Cortex of kidney (tissue), 1 donor: ENCODE measurements at places on chromosomes 12 and 14.

- no peak for DNase-seq
These were observed 26.9 kb downstream of the BCL11B start for GRCh38 chr14:99244941-99245563.

DNA sequence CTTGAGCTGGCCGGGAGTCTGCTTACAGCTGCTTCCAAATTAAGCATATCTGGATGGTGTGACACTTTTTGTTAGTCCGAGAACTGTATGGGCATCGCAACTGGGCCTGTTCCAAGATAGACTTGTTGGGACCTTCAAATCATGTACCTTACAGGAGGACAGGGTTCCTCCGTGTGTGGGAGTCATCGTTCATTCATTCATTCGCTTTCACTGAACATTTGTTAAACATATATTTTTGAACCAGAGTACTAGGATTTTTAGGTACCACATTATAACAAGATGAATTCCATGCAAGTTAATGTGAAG, 387 bp upstream of the IPO8 start:
- no peak for DNase-seq

GRCh38 chr14:58639842-58640484, 2.2 kb downstream of the DACT1 start:
- DNase-seq: no peak

- DNase-seq: no peak
These were observed 17.1 kb upstream of the EMP1 start for GRCh38 chr12:13179211-13180074.

DNA sequence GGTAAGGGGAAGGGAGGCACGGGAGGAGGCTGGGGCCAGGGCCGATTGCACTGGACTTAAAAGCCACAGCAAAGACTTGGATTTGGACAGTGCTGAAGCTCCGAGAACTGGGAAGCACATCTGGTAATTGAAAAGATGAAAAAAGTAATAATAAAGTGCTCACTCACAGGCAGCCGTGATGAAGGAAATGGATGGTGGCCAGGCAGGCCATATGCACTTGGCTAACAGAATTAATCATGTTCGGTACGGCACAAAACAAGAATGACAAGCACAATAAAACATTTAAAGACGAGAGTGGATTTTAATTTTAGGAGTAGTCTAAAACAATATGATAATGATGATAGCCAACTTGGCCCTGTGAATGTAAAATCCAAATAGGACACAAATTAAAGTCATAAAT, 154.3 kb downstream of the VRK1 start:
- no peak for DNase-seq

GRCh38 chr14:52356025-52356424, 41.9 kb downstream of the PTGER2 start:
- no peak for DNase-seq

DNA sequence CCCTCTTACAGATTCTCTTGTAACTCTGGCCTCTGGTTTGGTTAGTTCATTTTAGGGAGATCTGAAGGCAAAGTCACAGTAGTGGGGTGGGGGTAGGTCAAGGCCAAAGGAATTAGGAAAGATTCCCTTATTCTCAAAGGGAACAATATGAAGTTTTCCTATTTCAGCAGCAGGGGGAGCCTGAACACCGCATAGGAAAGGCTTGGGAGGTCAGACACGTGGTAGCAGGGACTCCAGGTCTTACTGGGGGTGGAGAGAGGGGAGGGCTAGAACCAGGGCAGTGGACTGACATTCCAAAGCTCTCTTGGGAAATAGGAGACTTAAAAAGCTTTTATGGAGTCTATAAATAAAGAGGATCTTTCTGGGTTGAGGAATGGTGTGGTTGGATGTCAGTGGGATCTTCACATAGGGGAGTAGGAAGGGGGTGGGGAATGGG, 1.3 kb downstream of the ZC3H10 start:
- no peak for DNase-seq

DNA sequence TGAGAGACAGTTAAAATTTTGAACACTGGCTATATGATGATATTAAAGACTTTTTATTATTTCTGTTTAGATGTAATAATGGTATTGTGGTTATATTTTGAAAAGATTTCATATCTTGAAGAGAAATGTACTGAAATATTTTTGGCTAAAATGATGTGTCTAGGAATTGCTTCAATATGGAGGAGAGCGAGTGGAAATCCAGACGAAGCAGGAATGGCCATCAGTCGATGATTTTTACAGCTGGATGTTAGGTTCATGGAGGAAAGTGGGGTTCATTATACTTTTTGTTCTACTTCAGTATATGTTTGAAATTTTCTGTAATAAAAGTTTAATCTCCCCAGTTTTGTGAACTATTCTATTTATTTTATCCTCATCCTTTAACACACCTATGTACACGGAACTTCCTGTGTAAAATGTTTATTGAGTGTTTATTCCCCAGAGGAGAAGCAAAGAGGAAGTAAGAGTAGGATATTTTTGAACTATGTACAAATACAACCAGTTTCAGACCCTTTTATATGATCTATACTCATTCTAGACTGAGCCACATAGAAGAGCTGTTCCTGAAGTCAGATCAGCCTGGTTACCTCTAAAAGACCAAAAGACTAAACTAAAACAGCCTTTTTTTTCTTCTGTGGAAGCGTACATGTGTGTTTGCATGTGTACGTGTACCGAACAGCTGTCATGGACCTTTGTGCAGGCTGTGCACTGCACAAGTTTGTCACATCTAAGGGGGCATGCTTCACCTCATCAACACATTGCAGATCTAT, 211.0 kb upstream of the NUDT4 start:
- DNase-seq: no peak

GRCh38 chr12:91094032-91094662, 17.1 kb downstream of the LUM start:
- no peak for DNase-seq

DNA sequence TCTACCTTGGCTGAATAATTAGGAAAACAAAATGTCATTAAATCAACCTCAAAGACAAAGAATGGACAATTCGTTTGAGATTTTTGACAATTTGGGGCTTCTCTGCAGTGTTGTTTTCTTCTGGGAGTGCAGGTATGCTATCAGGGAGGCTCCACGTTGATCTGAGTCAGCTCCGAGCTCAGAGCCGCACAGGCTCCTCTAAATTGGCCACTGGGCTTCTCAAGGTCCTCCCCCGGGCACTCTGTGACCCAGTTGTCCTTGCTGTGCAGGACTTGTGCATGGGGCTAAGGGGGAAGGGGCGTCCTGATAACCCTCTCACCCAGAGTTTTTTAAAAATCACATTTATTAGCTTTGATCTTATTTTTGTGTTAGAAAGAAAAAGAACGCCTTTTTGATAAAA, 52.7 kb downstream of the TBX3 start:
- no peak for DNase-seq

DNA sequence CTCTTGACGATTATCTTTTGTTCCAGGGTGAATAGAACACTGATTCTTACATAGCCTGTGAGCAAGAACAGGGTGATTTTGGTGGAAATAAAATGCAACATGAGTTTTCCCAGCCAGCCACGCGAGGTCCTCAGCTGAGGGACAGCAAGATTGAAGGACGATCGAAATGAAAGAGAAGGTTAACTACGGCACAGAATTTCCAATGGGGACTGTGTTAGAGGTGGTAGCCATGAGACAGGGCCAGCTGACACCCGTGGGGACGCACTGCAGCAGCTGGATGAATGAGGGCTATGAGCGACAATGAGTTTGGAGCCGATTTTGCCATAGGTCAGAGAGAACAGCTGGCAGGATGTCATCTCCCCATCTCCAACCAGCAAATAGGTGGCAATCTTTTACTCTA, 243.4 kb upstream of the PELI2 start:
- DNase-seq: no peak

GRCh38 chr14:22333422-22334274, 255.4 kb downstream of the DAD1 start:
- no peak for DNase-seq

DNA sequence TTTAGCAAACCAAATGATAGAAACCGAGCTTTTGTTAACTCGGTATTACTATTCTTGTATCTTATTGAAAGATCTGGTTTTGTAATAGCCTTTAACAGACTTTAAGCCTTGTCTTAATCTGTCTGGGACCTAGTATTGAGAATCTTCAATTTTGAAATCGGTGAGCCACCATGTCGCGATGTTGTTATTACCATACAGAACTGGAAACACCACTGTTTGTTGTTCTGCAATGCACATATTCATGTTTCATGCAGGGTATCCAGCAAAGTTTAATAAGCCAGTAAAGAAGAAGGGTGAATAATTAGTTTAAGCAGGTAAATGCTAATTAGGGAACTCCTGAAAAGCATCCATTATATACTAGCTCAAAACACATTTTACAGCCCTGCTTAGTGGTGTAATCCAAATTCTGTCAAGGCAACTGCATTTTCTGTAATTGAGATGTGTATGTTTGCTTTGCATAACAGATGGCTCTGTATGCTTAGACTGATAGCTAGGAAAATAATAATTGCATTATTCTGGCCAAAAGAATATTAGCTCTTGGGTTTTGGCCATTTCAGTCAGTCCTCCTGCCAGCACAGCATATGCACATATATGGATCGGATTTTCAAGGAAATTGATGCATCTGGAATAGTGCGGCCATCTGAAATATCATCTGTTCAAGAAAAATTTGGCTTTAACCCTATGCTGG, 389.2 kb downstream of the EGLN3 start:
- DNase-seq: no peak

DNA sequence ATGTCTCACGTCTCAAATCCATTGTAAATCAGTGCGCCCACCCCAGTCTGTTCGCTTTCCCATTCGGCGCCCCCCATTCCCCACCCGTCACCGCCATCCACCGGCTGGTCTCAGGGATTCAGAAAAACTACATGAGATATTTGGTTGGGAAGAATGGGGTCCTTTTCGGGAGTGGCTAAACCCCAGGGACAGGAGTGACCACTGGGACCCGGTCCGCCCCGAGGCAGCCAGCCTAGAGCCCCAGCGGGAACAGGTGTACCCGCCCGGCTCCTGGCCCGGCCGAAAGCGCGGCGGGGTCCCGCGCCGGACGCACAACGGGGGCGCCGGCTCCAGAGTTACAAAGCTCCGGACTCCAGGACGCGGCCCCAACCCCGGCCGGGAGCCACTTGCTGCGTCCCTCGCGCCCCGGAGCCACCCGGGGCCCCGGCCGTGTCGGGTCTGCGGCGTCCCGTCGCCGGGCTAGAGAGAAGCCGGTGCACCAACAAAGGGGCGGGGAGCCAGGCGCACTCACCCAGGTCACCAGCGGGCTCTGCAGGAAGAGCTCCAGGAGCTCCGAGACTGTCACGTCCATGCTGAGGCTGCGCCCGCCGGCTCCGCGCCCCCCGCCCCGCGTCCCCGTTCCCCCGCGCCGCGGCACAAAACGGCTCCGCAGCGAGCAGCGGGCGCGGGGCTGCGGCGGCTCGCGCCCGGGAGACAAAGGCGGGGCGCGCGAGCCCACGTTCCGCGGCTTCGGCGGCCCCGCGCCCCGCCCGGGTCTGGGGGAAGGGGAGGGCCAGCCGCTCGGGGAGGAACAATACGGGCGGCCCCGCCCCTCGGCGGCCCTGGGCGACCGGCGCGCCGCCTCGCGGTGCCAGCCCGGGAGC, at the start of gene CCDC88C:
TSS of gene CCDC88C (minus strand) at position 701 of the 863 bp plus-strand sequence. CDS start at position 571, 130 bp downstream.
- DNase-seq: no peak

GRCh38 chr12:62082448-62082847, 177.8 kb upstream of the USP15 start:
- DNase-seq: no peak

GRCh38 chr14:68109132-68109900, 289.7 kb downstream of the RAD51B start:
- no peak for DNase-seq

- no peak for DNase-seq
These were observed 56.4 kb upstream of the RERGL start for GRCh38 chr12:18146363-18146762.

DNA sequence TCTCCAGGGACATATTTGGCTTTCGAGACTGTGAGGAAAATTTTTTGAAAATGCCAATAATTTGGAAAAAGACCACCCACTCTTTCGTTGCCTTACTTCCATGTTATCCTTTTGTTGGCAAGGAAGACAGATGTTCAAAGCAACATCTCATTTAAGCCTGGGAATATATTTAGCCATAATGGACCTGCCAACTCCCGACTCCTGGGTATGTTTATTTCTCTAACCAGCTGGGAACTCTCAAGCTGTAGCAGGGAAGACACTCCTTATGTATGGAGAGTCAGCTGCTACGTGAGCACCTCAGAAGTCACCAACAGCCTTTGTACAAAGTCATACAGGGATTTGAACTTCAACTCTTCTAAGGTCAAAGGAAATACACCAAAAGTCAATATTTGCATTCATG, 96.5 kb upstream of the DAAM1 start:
- DNase-seq: no peak

DNA sequence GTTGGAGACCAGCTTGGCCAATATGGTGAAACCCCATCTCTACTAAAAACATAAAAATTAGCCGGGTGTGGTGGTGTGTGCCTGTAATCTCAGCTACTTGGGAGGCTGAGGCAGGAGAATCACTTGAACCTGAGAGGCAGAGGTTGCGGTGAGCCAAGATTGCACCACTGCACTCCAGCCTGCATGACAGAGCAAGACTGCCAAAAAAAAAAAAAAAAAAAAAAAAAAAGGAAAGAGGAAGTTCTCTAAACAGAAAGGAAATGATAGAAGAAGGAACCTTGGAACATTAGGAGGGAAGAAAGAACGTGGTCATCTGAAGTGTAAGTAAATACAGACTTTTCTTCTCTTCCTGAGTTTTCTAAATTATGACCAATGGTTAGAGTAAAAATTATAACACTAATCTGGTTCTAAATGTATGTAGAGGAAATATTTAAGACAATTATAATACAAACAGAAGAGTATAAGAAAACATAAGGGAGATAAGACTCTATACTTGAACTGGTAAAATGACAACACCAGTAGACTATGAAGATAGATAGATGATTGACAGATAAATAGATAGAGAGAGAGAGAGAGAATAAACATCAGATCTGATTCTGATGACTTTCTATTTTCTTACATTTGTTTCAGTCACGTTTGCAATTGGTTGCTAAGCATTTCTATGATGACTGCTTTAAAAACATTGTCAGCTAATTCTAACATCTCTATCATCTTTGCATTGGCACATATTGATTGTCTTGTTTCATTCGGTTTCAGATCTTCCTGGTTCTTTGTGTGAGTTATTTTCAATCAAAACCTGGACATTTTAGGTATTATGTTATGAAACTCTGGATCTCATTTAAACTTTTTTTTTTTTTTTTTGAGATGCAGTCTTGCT, 12.9 kb upstream of the CORO1C start:
- DNase-seq: no peak

- DNase-seq: no peak
These were observed 112.1 kb downstream of the PHETA1 start for GRCh38 chr12:111256629-111257434.
